ENCODE measurements at places on chromosomes 2 and 18.

DNA sequence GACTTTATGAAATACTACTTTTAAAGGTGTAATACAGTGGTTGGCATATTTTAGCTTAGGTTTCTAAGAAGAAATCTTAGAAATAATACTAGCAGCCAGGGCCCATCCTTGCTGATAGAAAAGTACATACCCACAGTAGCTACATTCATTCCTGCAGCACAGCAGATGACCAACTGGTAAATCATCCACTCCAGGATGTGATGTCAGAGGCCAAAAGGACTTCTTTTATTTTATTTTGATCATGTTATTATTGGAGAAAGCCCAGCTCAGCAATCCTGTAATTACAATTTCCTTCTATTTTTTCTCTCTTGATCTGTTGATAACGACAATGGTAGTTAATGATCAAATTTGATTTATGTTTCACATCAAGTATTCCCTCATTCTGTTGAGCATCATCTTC, 18.0 kb upstream of the TTN start:
- DNase-seq = no peak

DNA sequence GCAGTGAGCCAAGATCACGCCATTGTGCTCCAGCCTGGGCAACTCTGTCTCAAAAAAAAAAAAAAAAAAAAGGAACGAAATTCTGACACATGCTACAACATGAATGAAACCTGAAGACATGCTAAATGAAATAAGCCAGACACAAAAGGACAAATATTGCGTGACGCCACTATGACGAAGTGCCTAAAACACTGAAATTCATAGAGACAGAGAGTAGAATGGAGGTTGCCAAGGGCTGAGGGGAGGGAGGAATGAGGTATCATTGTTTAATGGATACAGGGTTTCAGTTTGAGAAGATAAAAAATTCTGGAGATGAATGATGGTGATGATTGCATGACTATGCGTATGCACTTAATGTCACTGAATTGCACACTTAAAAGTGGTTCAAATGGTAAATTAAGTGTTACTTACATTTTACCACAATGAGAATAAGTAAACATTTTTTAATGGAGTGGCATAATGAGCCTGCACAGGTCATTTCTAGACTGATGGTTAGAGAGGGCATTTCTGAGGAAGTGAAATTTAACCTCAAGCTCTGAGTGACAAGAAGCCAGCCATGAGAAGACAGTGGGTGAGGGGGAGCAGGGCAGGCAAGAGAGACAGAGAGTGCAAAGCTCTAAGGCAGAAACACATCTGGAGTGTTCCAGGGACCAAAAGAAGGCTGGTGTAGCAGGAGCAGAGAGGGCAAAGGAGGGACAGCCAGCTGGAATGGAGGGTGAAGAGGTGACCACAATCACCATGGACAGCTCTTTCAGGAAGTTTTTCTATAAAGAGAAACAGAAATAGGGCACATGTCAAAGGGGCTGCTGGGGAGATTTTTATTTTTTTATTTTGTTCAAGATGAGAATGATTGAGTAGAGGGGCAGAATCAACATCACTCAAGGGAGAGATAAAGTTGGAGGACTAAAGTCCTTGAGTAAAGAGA, 20.6 kb upstream of the EXOC6B start:
- DNase-seq = no peak

DNA sequence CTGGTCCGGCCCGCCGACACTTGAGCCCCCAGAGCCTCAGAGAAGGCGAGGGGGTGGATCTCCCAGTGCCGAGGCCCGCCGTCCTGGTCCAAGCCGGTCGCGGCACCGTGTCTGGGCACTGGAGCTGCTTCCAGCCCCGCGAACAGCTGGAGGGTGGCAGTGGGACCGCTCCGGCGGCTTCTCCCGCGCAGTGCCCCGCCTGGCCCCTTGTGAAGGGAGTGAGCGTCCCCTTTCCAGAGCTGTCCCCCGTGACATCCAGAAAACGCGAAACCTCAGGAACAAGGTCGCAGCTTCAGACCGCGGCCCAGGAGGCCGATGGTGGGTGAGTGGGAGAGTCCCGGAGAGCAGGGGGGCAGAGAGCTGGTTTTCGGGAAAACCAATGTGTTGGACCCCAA, 579 bp upstream of the EMX1 start:
- no peak for DNase-seq

GRCh38 chr2:66575625-66576310, 140.8 kb downstream of the MEIS1 start:
- peak; percentile 13 for DNase-seq

GRCh38 chr2:216799873-216800431, 59.9 kb downstream of the TNP1 start:
- no peak for DNase-seq

DNA sequence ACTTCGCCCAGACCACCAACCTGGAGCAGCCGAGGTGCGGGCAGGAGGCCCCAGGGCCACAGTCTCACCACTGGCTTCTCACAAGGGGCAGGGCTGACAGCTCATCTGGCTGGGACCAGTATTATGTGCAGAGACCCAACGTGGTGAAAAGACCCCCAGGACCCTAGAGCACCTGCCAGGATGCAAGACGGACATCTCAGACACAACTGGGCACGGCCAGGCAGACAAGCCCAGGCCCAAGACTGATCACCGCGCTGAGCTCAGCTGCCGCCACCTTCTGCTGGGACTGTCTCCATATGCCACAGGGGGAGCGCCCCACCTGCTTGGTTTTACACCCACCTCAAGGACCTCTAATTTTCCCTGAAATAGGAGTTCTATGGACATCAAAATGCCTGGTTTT, 23.2 kb downstream of the HDAC4 start:
- no peak for DNase-seq

DNA sequence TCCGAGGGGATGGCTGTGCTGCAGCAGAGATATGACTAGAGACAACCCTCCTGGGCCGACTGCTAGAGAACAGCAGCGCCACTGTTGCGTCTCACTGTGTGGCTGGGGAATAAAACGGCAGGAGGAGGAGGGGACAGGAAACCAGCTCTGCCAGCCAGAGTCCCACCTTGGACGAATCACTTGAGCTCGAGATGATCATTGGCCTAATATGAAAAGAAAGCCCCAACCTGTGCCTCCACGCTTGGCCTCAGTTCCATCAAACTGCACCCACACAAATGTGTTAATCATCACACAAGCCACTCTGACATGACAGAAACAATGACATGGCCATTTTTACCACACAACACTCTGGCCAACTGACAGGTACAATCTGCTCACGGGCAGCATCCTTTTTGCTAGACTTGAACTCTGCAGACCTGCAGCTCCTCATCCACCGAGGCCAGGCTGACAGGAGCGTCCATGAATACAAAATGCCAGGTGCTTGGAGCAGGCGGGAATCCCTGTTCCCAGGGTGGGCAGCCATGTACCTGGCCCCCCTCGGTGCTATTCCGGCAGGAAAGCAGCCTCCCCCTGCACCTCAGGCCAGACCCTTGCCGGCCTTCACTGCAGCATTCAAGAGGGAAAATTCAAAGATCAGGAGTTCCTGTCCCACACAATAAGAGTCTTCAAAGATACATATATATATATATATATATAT, 52.3 kb downstream of the PARD6G start:
- no peak for DNase-seq

DNA sequence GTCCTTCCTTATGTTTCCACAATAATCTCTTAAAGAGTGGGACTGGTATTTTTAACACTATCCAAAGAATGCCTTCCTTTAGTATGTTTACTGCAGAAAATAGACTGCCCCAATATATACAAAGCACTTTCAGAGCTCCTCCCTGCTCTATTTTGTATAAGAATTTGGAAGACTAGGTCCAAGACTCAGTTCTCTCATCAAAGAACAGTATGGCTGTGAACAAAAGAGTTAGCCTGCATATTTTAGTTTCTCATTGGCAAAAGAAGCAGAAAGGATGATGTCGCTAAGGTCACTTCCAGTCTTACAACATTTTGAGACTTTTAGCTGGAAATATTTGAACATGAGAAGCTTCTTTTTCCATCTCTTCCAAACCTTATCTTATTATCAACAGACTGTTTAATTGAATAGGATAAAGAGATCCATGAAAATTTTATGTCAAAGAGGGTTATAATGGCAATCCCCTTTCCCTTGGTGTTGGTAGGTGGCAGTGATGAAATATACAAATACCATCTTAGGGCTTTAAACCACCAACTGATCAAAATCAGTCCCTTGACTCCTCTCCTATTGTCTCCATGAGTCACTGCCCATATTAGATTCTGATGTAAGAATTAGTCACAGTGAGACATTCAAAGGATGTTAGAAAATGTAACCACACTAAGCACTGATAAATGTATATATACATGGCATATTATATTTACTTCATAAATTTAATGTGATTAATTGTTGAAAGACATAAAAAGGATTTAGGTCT, 266.9 kb upstream of the DSEL start:
- DNase-seq = no peak

GRCh38 chr2:30759481-30759880, 47.8 kb downstream of the CAPN13 start:
- DNase-seq = no peak

- no peak for DNase-seq
Observed at GRCh38 chr2:55498582-55498981, 20.9 kb upstream of the CFAP36 start.

GRCh38 chr2:191247381-191248057, 2.3 kb downstream of the MYO1B start:
- DNase-seq = peak; percentile 81
